NCI-H345 (cell line): ENCODE measurements at places on chromosomes 12 and 14.

GRCh38 chr14:90213099-90213748, 43.1 kb upstream of the PSMC1 start:
- no peak for DNase-seq

DNA sequence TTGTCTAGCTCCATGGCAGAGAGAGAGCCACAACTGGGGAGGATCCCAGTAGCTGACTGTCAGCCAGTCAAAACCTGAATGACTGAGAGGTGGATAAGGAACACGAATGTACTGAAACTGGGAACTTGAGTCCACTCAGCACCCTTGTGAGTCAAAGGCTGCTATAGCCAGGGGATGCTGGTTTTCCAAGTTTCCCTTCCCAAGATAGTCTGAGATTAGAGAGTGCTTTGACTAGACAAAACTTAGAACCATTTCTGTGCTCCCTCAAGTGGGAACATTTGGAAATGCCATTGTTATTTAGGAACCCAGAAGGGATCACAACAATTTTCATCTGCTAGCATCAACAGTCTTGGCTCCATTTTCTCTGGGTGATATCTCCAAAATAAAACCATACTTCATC, 4.0 kb downstream of the PRKAG1 start:
- no peak for DNase-seq

DNA sequence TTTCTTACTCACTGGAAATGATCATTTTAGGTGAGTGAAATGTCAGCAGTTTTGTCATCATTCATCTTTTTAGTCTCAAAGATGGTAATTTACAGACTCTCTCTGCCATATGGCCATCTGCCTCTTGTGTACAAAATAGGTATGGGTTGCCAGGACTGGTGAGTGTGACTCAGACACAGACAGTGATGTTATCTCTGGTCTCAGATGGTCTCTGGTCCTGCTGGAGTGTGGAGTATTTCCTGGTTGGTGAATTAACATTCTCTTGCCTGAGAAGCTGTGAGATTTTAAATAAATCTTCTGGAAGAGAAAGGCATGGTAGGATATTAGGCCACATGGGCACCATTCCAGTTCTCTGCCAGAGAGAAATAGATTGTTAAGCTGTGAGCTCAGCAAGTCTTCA, 207.0 kb downstream of the ATP23 start:
- no peak for DNase-seq

- DNase-seq: no peak
Measured at GRCh38 chr12:48266826-48267225, 63.7 kb upstream of the OR10AD1 start.

GRCh38 chr14:32698831-32699230, 239.8 kb upstream of the NPAS3 start:
- DNase-seq: no peak
